ENCODE measurements at places on chromosomes 16 and 17. TPM values are rescaled to one million over a fixed set of nuclear protein-coding genes. Genes with fewer than 3 reads are reported as not detected.
A peak's percentile ranks its signal among the peaks of the same experiment; 100 is the strongest.

PHF12 gene
- 64.7 TPM for total RNA-seq

CAVIN1 gene
- 0.14 TPM for total RNA-seq

CCL17 gene
- not detected for total RNA-seq

SPEM3 gene
- total RNA-seq = not detected

CD300E gene
- not detected for total RNA-seq

KIAA0513 gene
- 10.3 TPM for total RNA-seq

PRR11 gene
- total RNA-seq = 77.2 TPM

IL17C gene
- total RNA-seq = 0.23 TPM

KRT34 gene
- not detected for total RNA-seq

DNA sequence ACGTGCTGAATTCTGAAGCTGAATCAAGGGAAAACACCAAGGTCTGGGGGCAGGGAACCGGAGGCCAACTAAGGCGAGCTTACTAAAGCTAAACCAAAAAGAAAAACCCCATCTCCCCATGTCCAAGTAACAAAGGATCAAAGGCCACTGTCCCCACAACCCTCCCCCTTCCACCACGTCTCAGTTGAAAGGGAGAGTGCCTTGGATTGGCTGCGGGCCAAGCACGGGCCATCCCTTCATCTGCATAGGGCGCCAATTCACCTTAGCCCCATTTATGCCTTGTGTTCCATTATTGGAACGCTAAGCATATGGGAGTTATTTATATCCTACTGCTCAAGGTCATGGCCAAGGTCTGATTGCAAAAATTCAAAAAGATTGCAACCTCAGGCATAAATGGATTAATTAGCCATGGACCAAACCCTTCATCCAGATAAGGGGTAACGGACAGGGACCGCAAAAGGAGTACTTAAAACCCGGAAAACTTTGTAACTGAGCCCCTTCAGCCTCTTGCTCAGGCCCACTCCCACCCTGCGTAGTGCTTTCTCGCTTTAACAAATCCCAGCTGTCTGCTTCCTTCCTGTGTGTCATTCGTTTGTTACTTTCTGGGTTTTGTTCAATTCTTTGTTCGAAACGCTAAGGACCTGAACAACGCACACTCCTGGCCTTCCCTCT, 740 bp upstream of the ATP6V0D1 start:
- peak overlapping the region; percentile 100 for H3K27ac ChIP-seq
- DNase-seq = no peak
- no peaks in the 10 kb centered on the region for H3K36me3 ChIP-seq
- H3K4me3 ChIP-seq = peak overlapping the region; percentile 100
- H3K4me1 ChIP-seq = peaks cover 19% of the 10 kb centered on the region

- H3K4me1 ChIP-seq = peaks cover 21% of the 10 kb centered on the region
- no peaks in the 10 kb centered on the region for H3K27me3 ChIP-seq
- H3K4me3 ChIP-seq = no peak overlapping the region
- no peaks in the 10 kb centered on the region for H3K36me3 ChIP-seq
- no peak for DNase-seq
These were observed 7.3 kb downstream of the DRC7 start for GRCh38 chr16:57701759-57702371.

GRCh38 chr17:64336760-64337413, 53.8 kb downstream of the PECAM1 start:
- H3K4me1 ChIP-seq = no peaks in the 10 kb centered on the region
- H3K36me3 ChIP-seq = no peaks in the 10 kb centered on the region
- H3K4me3 ChIP-seq = no peak overlapping the region
- H3K27ac ChIP-seq = peak overlapping the region; percentile 35
- no peaks in the 10 kb centered on the region for H3K27me3 ChIP-seq

GRCh38 chr16:15703029-15703736, 53.1 kb downstream of the NDE1 start:
- peak overlapping the region; percentile 43 for H3K27ac ChIP-seq
- H3K36me3 ChIP-seq = peaks cover 8% of the 10 kb centered on the region
- DNase-seq = no peak

DNA sequence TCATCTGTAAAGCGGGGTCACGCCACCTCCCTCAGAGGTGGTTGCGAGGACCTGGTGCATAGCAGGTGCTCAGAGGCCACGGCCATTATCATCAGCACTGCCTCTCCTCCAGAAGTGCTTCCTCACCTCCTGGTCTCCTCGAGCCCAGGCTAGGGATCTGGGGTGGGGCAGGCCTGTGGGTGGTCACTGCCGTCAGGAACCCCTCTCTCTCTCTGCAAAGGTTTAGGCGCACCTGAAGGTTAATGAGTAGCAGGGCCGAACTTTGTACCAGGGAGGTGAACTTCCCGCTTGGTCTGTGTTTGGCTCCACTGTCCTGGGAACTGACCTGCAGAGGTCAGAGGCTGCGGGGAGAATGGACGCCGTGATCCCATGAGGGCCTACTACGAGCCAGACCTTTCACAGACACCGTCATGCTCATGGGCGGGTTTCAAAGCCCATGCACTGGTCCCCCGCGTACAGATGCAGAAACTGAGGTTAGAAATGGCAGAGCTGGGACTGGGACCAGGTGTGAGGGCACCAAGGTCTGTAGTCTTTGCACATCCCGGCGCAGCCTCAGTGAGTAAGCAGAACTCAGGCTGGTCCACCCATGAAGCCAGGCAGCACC, 13.8 kb downstream of the JUP start:
- no peak for DNase-seq
- H3K27ac ChIP-seq = peak overlapping the region; percentile 86
- H3K27me3 ChIP-seq = no peaks in the 10 kb centered on the region

DNA sequence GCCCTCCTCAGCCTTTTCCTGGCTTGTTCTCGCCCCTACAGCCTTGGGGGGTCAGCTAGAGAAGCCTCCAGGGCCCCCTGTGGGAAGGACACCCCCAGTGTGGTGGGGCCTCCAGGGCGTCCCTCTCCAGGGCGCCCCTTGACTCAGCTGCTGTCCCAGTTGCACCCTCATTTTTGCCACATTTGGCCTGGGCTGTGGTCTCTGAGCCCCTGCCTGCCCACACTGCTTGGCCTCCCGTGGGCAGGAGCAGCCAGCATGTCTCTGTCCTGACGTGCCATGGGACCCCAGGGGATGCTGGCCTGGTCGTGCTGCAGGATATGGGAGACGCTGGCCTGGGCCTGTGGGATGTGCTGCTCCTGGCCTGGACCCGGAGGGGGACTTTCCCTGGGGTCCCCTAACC, 5.0 kb downstream of the CHTF18 start:
- no peak overlapping the region for H3K27ac ChIP-seq
- H3K4me3 ChIP-seq = no peak overlapping the region
- H3K36me3 ChIP-seq = peaks cover 7% of the 10 kb centered on the region
- H3K4me1 ChIP-seq = no peaks in the 10 kb centered on the region
- H3K27me3 ChIP-seq = peaks cover 6% of the 10 kb centered on the region

GRCh38 chr16:15647294-15648014, 2.6 kb upstream of the NDE1 start:
- DNase-seq = no peak
- no peaks in the 10 kb centered on the region for H3K36me3 ChIP-seq

DNA sequence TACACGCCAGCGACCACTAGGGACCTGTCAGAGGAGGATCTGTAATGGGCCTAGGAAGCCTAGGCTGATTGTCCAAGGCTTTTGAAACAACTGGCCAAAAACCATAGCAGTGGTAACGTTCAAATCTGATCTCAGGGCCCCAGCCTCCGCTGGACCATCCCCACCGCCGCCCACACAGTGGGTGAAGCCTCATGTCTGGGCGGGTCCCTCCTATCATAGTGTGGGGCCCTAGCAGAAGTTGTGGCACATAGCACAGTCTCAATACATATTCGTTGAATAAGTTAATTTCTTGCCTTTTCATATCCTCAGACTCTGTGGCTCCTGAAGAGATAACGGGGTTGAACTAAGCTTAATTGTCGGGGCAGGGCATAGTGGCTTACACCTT, 818 bp downstream of the DPH1 start:
- no peak overlapping the region for H3K27ac ChIP-seq
- no peak for DNase-seq
- H3K27me3 ChIP-seq = peaks cover 43% of the 10 kb centered on the region

GRCh38 chr16:68954911-68955635, 111.7 kb downstream of the TANGO6 start:
- H3K27me3 ChIP-seq = no peaks in the 10 kb centered on the region
- no peaks in the 10 kb centered on the region for H3K4me1 ChIP-seq
- H3K36me3 ChIP-seq = no peaks in the 10 kb centered on the region
- no peak for DNase-seq
- no peak overlapping the region for H3K4me3 ChIP-seq

DNA sequence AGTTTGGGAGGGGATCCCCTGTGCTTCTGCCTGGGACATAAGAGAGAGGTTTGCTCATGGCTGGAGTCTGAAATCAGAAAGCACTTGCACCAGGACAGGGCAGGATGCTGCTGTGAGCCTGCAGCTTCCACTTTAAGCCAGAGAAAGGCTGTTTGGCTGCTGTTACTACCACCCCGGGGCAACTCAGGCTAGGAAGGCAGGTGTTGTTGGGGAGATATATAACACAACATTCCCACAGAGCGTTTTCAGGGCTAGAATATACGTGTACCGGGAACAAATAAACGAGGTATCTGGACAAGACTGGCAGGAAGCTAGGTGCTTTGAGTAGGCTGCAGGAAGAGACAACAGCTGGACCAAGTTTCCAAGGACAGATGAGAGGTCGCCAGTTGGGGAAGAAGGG, 313.3 kb upstream of the CCL2 start:
- H3K4me3 ChIP-seq = no peak overlapping the region
- no peaks in the 10 kb centered on the region for H3K36me3 ChIP-seq
- no peaks in the 10 kb centered on the region for H3K4me1 ChIP-seq
- H3K27ac ChIP-seq = no peak overlapping the region
- peaks cover 5% of the 10 kb centered on the region for H3K27me3 ChIP-seq

- DNase-seq = peak; percentile 14
- no peaks in the 10 kb centered on the region for H3K36me3 ChIP-seq
- peaks cover 29% of the 10 kb centered on the region for H3K27me3 ChIP-seq
- no peak overlapping the region for H3K4me3 ChIP-seq
- H3K4me1 ChIP-seq = no peaks in the 10 kb centered on the region
These were observed 9.6 kb upstream of the CES1 start for GRCh38 chr16:55842369-55843104.

DNA sequence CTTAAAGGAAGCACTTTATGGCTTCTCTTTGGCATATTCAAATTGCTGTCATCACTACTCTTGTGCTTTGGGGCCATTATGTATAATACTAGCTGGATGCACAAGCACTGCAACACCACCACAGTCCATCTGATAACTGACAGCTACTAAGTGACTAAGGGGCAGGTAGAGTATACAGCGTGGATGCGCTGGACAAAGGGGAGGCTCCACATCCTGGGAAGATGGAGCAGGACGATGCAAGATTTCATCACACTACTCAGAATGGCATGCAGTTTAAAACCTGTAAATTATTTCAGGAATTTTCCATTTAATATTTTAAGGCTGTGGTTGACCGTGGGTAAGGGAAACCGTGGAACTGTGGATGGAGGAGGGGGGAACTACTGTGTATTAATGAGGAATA, 25.0 kb downstream of the MPRIP start:
- no peaks in the 10 kb centered on the region for H3K27me3 ChIP-seq
- peaks cover 23% of the 10 kb centered on the region for H3K4me1 ChIP-seq
- no peak overlapping the region for H3K4me3 ChIP-seq
- DNase-seq = no peak
- H3K27ac ChIP-seq = no peak overlapping the region

GRCh38 chr16:7547736-7548135, 215.1 kb downstream of the RBFOX1 start:
- H3K4me1 ChIP-seq = peaks cover 12% of the 10 kb centered on the region
- no peak overlapping the region for H3K4me3 ChIP-seq
- H3K27ac ChIP-seq = no peak overlapping the region
- H3K27me3 ChIP-seq = peaks cover 17% of the 10 kb centered on the region
- DNase-seq = no peak

DNA sequence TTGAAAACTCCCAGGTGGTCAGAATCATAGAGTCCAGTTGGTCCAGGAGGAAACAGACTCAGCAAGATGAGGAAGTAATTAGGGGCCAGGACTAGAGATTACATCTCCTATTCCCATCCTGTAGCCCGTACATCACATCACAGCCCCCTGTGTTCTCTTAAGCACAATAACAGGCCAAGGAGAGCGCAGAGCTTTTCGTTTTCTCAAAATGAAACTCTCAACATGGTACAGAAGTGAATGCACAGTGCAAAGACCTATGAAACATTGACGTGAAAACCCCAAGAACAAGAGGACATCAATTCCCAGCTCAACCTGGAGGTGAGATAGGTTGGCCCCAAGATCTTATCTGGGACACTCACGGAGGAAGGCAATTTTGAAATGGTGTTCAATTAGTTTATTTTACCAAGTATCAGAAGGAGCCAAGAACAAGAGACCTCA, 9.0 kb downstream of the PIK3R5 start:
- peaks cover 3% of the 10 kb centered on the region for H3K4me1 ChIP-seq
- no peak overlapping the region for H3K27ac ChIP-seq
- no peak overlapping the region for H3K4me3 ChIP-seq
- H3K27me3 ChIP-seq = peaks cover 42% of the 10 kb centered on the region

- H3K4me3 ChIP-seq = peak within 1 kb of the TSS; percentile 98
- H3K36me3 ChIP-seq = no peaks in the 10 kb centered on the region
- peak within 1 kb of the TSS; percentile 71 for H3K27ac ChIP-seq
- DNase-seq = peak; percentile 79
- H3K27me3 ChIP-seq = no peaks in the 10 kb centered on the region
- H3K4me1 ChIP-seq = peaks cover 53% of the 10 kb centered on the region
These were observed at the start of gene GIT1 for GRCh38 chr17:29589524-29590410. Gene GIT1 (minus strand): TSS chr17:29589648. CDS start chr17:29589378, 270 bp downstream.

- no peaks in the 10 kb centered on the region for H3K36me3 ChIP-seq
- no peaks in the 10 kb centered on the region for H3K4me1 ChIP-seq
- no peak for DNase-seq
- no peak overlapping the region for H3K27ac ChIP-seq
- no peak overlapping the region for H3K4me3 ChIP-seq
These were observed 508.4 kb upstream of the GOT2 start for GRCh38 chr16:59242556-59242955.

- peaks cover 4% of the 10 kb centered on the region for H3K4me1 ChIP-seq
- H3K4me3 ChIP-seq = no peak overlapping the region
- H3K27ac ChIP-seq = no peak overlapping the region
These were observed 472.5 kb downstream of the WWOX start for GRCh38 chr16:78571898-78572358.

DNA sequence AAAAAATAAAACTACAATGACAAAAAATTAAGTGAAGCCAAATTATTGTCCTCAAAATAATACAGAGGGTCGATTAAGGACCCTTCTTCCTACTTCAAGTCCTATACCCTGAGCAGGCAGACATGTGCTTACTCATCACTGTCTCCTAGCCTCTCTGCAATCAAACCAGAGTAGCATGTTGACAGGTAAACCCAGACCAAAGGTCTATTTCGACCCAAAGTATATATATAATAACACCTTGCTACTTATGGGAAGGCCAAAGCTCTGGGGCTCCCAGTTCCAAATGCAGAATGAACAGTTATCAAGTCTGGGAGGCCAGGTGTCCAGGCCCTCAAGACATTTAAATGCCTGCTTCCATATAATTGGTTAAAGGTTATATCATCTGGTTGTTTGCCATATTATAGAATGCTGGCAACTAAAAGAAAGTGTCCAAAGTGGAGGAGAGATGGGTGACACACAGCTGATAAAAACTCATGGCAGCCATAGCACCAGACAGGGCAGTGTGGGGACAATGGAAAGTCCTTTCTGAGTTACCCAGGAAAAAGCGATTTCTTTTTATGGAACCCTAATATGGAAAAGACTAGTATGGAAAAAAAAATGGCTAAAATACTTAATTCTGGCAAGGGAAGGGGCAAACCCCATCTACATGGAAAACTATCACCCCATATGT, 53.6 kb downstream of the N4BP1 start:
- peaks cover 12% of the 10 kb centered on the region for H3K36me3 ChIP-seq
- DNase-seq = no peak
- peaks cover 51% of the 10 kb centered on the region for H3K4me1 ChIP-seq
- H3K27ac ChIP-seq = no peak overlapping the region
- H3K4me3 ChIP-seq = no peak overlapping the region

All from neural crest cell (in vitro differentiated cells).